ENCODE measurements at places on chromosomes 7 and 10. TPM values are rescaled to one million over a fixed set of nuclear protein-coding genes. Genes with fewer than 3 reads are reported as not detected.

Gene CCDC7
- 26.8 TPM for total RNA-seq

Gene SFTPA1
- not detected for total RNA-seq

Gene HHEX
- total RNA-seq, result not detected

Gene ADCY1
- total RNA-seq, result 1.1 TPM

Gene PHYHIPL
- not detected for total RNA-seq

Gene C10orf105
- under 0.01 TPM for total RNA-seq

Gene TNKS2
- 28.3 TPM for total RNA-seq

Gene NPC1L1
- not detected for total RNA-seq

Gene UNCX
- not detected for total RNA-seq

Gene TCERG1L
- total RNA-seq, result not detected

Gene ZNF239
- 6.3 TPM for total RNA-seq

Gene ATOH7
- total RNA-seq, result under 0.01 TPM

Gene HECW1
- total RNA-seq, result 3.9 TPM

Gene EPHB6
- 3.1 TPM for total RNA-seq

All from subcutaneous preadipocyte (primary cell).